NAMALWA (cell line): ENCODE measurements at places on chromosomes 4 and X.

DNA sequence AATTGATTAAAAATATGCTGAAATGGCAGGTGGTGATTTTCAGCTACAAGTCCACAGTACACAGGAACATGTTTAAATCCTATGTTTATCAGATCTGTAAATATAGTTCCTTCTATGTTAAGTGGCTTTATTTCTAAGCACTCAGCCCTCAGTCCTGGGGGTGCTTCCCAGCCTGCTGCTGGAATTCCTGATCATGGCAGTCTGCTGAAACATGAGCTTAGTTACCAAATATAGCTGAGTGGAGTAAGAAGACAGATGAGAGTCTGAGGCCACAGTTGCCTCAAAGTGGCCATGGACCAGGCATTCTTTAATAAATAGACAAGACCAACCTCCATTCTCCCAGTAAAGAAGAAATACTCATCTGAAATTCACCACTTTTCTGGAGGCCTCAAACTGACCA, 17.1 kb upstream of the DDX60 start:
- no peak for DNase-seq

GRCh38 chr4:40550196-40550595, 79.5 kb downstream of the RBM47 start:
- no peak for DNase-seq

DNA sequence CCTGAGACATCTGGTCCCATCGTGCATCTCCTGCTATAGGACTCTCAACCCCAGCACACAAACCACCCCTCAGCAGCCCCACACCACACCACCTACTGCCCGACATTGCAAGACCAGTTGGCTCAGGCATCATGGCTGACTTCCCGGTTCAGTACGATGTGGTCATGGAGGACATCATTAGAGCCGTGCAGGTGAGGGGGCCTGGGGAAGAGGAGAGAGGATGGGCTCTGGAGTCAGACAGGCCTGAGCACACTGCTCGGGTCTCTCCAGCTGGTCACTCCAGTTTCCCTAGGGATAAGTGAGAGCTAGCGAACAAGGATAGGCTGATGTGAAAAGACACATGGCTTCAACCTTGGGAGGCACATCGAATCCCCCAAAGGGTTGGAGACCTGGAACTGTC, 17.2 kb downstream of the MAGED2 start:
- no peak for DNase-seq

DNA sequence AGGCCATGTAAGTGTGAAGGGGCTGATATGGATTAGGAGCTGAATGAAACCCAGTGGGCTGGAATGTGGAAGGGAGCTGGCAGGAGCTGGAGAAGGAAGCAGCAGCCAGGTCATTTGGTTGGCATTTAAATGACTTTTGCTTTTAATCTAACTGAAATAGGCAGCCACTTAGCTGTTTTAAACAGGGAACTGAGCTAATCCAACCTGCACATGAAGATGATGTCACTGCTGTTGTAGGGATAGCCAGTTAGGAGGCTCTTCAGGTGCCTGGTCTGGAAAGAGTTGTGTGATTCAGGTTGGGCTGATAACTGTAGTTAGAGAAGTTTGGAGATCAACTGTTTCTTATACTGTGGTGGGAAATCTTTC, 122.4 kb downstream of the PALLD start:
- DNase-seq = no peak

- no peak for DNase-seq
These were observed 53.2 kb downstream of the PPM1K start for GRCh38 chr4:88230969-88231771.

DNA sequence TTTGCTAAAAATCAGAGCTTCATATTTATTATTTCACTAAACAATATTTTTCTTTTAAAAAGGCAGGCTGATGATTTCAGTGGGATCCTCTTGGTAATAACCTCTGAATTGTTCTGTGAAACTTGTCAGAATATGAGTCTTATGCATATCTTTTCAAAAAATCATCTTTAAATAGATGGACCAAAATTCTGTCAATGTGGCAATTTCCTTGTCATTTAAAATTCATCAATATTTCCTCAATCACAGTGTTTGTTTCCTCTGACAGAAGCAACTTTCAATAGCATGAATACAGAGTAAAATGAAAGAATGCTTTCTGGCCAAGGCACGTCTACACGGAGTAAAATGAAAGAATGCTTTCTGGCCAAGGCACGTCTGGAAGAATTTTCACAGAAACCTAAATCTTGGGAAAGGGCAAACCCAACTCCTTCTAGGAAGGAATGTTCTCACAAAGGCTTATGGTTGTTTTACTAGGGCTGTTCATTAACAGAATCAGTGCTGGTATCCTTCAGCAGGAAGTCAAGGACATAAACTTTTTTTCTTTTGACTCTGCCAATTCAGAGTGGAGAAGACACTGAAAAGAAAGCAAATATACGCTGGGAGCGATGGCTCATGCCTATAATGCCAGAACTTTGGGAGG, 99.0 kb upstream of the GPR34 start:
- no peak for DNase-seq

GRCh38 chrX:138858438-138858837, 146.9 kb upstream of the FGF13 start:
- no peak for DNase-seq

- DNase-seq = no peak
These were observed 60.9 kb downstream of the ADGRA3 start for GRCh38 chr4:22454955-22455354.

DNA sequence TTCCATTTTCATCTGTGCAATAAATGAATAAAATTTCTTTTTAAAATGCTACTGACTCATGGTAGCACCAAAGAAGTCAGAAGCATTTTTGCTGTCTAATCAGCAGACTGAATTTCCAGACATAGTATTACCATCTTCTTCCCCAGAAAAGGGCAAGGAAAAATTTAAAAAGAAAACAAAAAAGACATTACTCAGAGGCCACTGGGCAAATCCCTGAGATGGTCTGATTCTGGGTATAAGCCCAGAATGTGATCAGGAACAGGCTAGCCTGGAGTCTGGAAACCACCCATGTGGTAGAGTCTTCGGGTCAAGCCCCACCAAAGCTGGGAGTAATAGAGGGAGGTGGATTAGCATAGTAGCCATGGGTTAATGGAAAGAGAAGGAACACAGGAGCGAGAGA, 342.8 kb downstream of the FBXW7 start:
- DNase-seq = no peak

DNA sequence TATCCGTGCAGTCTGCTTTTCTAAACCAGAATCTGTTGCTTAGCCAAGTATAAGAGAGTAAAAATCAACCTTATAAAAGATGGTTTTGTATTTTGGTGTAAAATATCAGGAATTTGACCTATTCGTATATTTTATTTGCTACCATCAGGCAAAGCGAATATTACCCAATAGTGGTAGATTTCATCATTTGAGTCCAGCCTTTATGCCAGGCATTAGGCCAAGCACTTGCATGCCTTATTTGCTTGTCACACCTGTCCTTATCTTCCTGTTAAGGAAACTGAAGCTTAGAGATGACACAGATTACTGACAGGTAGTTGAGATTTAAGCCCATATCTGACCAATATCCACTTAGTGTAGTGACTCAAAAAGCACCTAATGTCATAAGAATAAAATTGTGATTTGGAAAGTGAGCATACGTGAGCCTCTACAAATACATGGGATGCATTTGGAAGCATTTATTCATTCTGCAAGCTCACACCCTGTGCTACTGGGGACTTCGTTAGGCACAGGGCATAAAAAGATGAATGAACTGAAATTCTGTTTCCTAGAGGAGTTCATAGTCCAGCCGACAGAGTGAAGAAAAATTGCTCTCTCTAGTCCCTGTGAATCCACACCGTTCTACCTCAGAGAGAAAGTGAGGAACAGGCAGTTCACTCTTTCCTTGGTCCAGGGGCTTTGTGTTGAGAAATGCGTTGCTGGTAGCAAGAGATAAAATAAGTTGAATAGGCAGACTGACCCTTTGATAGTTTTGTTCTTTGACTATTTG, 2.3 kb upstream of the RNF212 start:
- DNase-seq = no peak

DNA sequence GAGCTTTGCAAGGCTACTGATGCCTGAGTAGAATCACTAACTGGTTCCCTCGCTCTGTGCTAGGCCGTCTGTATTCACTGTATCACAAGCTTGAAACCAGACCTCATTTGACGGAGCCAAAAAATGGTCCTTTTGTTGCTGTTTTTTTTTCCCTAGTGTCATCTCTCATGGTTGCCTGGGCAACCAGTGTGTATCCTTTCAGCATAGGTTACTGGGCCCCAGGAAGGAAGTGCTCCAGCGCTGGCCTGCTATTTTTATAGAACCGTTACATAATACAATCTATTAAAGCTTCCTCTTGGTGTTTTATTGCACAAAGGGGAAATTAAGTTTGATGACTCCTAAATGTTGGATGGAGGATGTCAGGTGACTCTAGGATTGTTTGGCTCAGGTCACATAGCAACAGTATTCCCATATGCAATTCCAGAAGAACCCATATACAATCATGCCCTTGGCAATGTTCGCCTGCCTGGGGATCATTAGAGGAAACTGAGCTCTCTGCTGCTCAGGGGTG, 220.4 kb downstream of the SPRY1 start:
- peak; percentile 66 for DNase-seq

DNA sequence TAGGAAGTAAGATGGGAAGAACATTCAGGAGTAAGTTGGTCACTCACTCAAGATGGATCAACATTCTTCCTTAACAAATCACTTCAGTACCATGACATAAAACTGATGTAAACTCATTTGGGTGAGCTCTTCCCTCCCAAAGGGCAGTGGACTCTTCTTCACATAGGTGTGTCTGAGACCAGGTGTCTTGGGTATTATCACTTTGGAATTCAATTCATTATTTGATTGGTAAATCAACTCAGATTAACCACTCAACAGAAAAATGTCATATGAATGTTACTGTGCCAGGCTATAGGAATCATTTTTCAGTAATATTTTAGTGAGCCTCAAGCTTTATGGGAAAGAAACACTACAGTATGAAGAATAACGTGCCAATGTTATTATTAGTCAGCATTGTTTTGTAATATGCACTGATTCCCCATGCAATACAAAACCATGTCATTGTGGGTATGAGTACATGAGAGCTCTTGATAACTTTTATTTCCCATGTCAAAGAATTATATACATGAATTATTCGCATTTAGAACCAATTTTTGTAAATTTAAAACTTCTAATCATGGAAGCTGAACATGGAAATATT, 58.6 kb upstream of the ETNPPL start:
- DNase-seq = no peak

GRCh38 chr4:23728393-23728792, 161.5 kb downstream of the PPARGC1A start:
- no peak for DNase-seq

- DNase-seq = peak; percentile 11
These were observed 4.2 kb upstream of the ZXDB start for GRCh38 chrX:57587607-57588006.

DNA sequence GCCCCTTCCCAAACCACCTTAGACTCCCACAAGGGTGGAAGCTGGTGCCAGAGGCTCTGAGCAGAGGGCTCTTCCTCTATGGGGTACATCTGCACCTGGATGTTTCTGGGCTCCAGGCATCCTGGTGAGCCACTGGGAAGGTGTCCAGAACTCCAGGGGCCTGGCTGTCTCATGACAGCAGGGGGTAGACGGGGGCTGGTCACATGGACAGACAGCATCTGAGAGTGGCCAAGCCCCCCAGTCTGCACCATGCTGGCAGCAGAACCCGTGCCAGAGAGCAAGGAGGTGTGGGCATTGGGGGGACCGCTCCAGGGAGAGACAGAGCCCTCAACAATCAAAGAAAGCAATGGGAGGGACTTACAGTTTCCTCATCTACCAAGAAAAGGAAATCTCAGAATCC, 39.5 kb downstream of the ZFYVE28 start:
- no peak for DNase-seq

DNA sequence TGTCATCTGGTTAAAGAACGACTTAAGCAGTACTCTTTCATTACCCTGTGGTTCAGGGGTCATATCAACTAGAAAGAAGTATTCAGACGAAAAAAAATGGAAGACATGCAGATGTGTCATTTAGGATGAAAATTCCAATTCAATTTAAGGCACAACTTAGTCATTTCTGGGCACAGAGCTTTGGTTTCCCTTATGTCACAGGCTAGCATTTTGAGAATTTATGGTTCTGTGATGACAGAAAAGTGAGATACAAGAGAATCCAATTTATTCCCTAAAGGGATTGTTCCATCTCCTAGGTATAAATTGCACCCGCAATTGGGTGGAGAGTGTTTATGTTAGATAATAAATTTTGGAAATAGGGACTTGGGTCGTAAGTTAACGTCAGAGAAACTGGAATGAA, 306.6 kb downstream of the STK32B start:
- no peak for DNase-seq

- DNase-seq = no peak
These were observed 927.5 kb upstream of the SLIT2 start for GRCh38 chr4:19324184-19324583.

GRCh38 chrX:115579327-115579726, 18.4 kb downstream of the PLS3 start:
- no peak for DNase-seq

GRCh38 chrX:150696866-150697265, 3.7 kb downstream of the MTMR1 start:
- peak; percentile 63 for DNase-seq

DNA sequence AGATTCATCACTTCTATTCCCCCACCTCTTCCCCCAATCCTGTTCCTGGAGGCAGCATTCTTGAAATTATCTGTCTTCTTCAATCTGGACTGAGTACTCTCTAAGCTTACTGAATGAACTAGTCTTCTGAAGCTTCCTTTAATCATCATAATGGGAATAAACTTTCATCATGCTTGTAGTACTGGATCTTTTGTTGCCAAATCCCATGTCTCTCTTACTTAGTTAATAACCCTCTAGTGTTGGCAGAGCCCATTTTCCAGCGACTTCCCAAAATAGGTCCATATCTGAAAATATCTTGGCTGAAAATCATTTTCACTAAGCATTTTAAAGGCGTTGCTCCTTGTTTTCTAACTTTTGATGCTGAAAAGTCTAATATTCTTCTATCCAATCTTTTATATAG, 39.6 kb downstream of the RPS6KA3 start:
- DNase-seq = no peak

- no peak for DNase-seq
These were observed 132.0 kb downstream of the ATG4A start for GRCh38 chrX:108223585-108223984.

- DNase-seq = no peak
These were observed 312.8 kb downstream of the TENM3 start for GRCh38 chr4:182555997-182556418.

GRCh38 chr4:140266958-140267568, 106.4 kb upstream of the SCOC start:
- DNase-seq = no peak

- no peak for DNase-seq
These were observed 8.3 kb downstream of the TMEM33 start for GRCh38 chr4:41943506-41943905.

GRCh38 chr4:152535360-152535902, 461 bp downstream of the FBXW7 start:
- DNase-seq = peak; percentile 43
